ENCODE measurements at places on chromosomes 11 and 22.
A peak's percentile ranks its signal among the peaks of the same experiment; 100 is the strongest.

DNA sequence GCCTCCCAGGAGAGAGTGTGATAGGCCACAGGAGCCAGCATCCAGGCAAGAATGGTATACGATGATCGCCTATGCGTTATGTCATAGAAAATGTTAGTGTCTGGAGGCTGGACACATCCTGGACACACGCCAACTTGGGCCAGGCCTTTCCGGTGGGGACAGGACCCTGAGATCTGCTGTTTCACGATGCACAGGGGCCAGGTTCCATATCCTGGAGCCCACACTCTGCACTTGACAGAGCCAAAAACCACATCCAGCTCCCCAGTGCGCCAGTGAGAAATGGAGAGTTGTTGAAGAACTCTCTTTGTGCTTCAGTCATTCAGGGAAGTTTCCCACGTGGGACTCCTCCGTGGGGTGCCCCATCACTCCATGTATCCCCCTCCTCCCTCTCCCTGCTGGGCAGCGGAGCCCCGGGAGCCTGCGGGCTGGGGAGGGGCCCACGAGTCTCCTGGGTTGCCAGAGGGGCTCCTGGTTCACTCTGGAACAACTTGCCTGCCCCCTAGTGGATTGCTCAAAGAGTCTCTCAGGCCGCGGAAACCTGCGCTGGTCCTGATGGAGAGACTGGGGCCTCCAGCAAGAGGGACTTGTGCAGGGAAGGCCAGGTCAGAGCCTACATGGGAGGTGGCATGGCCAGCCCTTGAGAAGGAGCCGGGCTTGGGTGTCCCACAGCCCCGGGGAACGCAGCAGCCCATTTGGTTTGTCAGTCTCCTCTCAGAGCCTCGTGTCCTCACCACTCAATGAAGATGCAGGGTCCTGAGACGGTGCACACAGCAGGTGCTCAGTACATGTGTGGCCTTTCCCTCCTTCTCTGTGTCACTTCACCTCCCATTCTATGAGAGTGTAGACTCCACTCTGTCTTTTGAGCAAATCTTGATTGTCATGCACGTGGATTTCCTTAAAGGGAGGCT, 10.2 kb upstream of the LRRC32 start:
- peak; percentile 88 for DNase-seq

DNA sequence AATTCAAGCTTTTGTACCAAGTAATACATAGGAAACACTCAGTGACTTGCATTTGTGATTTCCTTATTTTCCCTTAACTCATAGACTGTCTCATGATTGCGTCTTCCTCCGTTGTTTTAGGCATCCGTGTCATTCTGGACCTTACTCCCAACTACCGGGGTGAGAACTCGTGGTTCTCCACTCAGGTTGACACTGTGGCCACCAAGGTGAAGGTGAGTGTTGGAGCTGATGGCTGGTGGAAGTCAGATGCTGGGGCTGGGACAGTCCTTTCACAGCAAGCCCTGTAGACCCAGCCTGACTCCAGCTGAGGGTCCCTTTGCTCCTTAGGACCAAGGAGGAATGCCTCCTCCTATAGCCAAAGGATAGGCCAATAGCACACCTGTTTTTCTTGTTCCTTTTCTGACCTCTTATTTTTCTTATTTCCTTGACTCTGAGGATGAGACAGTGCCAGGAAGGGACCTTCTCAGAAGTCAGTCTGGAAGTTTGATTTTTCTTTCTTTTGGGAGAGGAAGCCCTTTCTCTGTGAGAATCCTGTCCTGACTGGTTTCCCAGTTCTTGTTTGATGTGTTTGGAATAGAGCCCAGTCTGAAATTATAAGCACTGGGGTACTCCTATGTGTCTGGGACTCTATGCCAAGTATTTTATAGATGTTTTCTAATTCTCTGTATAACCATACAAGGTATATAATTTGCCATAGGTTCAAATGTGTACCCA, 2.2 kb downstream of the SLC3A2 start:
- DNase-seq, result peak; percentile 50

- no peak for DNase-seq
These were observed 2.3 kb upstream of the SYVN1 start for GRCh38 chr11:65136515-65137096.

DNA sequence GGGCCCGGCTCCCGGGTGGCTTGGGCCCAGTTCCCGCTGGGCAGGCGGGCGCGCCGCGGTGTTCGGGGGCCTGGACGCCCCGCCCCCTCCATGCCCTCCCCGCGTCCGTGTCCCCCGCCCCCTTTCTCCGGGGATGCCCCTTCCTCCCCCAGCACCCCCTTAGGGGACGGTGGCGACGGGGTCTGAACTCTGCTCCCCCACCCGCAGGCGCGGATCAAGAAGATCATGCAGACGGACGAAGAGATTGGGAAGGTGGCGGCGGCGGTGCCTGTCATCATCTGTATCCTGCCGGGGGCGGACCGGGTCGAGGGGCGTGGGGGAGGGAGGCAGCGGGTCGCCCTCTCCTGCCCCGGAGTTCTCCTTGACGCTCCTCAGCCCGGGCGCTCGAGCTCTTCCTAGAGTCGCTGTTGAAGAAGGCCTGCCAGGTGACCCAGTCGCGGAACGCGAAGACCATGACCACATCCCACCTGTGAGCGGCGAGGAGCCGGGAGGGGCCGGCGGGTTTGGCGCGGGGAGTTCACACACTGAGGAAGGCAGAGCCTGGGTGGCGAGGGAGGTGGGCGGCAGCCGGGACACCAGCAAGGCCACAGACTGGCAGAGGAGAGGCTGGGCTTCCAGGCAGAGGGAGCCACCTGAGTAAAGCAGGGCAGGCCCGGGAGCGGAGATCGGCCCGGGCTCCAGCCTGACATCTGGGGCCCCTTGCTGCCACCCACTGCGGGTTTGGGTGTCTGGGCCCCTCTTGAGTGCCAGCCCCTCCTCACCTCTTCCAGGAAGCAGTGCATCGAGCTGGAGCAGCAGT, 546 bp downstream of the DRAP1 start:
- DNase-seq, result peak; percentile 30

GRCh38 chr11:103541186-103541795, 432.1 kb downstream of the DYNC2H1 start:
- no peak for DNase-seq

DNA sequence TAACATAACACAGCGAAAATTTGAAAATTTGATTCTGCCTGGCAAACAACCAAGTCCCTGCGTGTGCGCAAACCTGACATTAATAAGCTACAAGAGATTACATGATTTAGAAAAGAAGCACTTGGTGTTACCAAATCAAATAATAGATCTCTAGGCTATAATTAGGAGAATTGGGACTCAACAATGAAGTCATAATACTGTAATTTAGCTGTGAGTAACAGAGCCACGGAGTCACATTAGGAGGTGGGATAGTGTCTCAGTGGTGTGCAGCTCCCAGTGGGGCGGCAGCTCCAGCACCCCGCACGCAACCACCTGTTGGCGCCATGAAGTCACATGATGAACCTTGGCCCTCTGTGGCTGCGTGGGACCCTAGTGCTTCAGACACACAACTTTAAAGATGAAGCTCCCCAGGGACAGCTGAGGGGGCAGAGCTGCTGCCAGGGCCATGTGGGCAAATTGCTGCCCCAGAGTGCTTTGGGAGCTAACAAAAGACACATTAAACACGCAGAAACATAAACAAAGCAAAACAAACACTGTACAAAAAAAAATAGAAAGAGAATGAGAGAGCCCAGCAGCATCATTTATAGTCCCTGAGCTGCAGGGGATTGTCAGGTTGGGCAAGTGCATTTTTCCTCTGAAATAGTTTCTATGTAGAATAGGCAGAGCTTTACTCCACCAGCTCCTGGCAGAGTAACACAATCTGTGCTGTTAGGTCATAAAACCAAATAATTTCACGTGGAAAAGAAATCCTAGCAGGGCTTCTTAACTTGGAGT, 605.6 kb downstream of the SOX6 start:
- no peak for DNase-seq

- no peak for DNase-seq
These were observed 50.1 kb downstream of the ACER3 start for GRCh38 chr11:76910620-76911414.

GRCh38 chr11:12835286-12835685, 161.1 kb downstream of the TEAD1 start:
- DNase-seq, result no peak

DNA sequence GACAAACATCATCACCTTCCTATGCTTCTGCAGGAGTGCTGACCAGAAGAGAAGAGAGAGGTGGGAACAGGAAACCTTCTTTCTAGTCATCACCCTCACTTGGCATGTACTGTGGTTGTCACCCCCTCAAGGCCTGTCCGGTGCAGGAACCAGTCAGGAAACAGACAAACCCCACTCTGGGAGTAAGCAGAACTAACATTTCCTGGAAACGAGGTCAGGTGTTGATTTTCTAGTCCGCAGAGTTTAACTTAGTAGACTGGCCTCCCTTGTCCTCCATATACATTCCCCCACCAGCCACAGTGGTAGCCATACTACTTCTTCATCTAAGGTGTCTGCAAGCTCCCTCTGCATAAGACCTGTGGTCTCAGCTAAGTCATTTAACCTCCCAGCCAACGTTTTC, 80.7 kb upstream of the NCAM1 start:
- DNase-seq, result no peak

- DNase-seq, result peak; percentile 41
These were observed 10.7 kb downstream of the PRG3 start for GRCh38 chr11:57370251-57370650.

DNA sequence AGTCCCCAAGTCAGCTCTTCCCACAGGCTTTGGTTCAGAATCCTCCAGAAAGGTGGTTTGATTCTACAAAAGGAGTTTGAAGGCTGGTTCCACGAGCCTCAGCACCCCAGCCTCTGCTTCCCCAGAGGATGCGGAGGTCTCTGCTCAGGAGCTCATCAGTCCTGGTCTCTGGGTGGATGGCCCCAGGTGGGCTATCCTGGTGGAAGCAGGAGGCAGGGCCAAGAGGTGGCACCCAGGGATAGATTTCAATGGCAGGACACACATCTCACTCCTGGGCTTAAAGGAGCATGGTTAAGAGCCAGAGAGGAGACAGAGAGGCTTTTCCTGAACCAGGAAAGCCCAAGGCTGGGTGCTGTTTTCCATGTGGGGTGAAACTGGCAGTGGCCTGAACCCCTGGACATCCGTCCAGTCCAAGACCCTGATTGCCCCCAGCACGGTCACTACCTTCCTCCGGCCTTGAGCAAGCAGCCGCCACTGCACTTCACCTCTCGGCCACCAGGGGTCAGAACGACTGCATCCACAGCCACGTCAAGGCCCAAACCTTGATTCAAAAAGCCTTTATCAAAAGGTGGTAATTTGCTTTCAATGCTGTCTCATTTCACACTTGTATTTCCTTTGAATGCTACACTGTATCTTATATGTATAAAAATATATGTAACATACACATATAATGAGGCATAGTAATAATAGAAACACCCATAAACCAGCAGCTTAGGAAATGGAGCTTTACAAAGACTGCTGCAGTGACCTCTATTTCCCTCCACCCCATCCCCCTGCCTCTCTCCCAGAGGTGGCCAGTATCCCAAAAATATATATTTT, 19.3 kb upstream of the FXYD2 start:
- peak; percentile 91 for DNase-seq

DNA sequence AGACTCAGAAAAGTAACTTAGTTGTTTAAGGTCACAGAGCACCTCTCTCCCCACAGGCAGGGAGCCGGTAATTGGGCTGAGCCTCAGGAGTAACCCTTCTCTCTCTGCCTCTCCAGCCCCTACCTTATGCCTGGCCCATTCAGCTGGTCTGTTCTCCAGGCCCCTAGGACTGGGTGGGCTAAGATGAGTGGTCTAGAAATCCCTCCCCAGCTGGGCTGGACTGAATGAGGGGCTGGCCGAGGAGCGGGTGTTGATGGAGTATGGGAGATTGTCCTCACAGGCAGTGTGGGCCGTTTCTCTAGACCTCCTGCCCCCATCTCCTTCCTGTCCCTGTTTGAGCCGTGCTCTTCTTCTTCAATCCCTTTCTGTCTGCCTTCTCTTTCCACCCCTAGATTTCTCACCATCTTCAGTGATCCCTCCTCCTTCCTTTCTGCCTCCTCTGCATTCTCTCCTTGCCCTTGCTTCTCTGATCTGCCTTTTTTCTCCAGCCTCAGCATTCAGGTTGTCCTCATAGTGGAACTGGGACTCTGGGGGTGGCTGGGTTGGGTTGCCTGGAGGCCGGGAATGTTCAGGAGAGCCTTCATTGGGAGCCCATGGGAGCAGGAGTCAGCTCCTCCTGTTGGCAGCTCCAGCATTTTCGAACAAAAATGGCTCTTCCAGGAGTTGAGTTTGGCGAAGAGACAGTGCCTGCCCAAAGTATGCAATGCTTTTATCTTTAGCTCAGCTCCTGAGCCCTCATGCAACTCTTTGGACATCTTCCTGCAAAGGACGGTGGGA, 7.6 kb downstream of the ST3GAL4 start:
- DNase-seq, result no peak

- DNase-seq, result no peak
These were observed 64.8 kb downstream of the RPUSD4 start for GRCh38 chr11:126146454-126147192.

DNA sequence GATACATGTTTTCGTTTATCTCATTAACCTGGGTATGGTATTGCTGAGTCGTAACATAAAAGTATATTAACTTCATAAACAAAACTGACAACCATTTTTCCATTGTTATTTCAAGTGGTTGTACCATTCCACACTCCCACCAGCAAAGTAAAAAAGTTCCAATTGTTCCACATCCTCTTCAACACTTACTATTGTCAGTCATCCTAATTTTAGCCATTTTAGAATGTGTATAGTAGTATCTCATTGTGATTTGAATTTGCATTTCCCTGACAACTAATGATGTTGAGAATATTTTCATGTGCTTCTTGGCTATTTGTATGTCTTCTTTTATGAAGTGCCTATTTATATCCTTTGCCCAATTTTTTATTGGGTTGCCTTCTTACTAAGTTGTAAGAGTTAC, 10.5 kb upstream of the CD3E start:
- DNase-seq, result no peak

GRCh38 chr11:76889411-76889975, 28.8 kb downstream of the ACER3 start:
- no peak for DNase-seq
